ENCODE measurements at places on chromosomes 7 and 10.
A peak's percentile ranks its signal among the peaks of the same experiment; 100 is the strongest.

DNA sequence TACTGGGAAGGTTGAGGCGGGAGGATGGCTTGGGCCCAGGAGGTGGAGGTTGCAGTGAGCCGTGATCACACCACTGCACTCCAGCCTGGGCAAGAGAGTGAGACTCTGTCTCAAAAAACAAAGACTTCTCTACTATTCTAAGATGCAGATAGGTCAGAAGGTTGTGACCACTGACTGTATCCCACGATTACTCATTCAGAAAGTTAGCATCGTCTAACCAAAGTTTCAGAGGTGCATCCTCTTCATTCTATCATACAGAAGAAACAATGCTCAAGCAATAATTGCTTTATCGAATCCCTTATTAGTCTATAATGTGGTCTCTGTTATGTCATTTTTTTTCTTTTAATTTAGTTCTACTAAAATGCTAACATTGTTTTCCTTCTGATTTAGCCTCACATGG, 348.7 kb upstream of the LRGUK start:
- no peak for DNase-seq
- no peak overlapping the region for H3K27ac ChIP-seq
- no peaks in the 10 kb centered on the region for H3K36me3 ChIP-seq
- H3K4me1 ChIP-seq, result no peaks in the 10 kb centered on the region

GRCh38 chr10:92688573-92688926, 1.2 kb upstream of the HHEX start:
- no peak overlapping the region for H3K27ac ChIP-seq
- DNase-seq, result no peak
- H3K4me1 ChIP-seq, result peaks cover 9% of the 10 kb centered on the region
- H3K36me3 ChIP-seq, result no peaks in the 10 kb centered on the region

DNA sequence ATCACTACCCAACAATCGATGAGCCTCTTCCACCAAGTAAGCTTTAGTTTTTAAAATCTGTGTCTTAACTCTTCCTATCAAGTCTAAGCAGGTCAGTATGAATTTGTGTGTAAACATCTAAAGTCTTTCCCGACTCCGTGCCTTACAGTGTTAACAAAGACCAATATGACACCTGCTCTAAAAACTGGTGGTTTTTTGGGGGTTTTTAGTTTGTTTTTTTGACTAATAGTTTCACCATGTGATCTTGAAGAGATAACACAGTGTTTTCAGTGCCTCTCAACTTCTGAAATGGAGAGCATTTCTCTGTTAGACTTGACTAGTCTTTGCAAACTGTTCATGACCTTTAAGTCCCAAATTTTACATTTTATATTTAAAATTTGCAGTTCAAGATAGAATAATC, 132.0 kb upstream of the STK17A start:
- H3K36me3 ChIP-seq, result no peaks in the 10 kb centered on the region
- H3K4me3 ChIP-seq, result no peak overlapping the region
- no peak for DNase-seq
- H3K27ac ChIP-seq, result no peak overlapping the region
- H3K4me1 ChIP-seq, result no peaks in the 10 kb centered on the region

- H3K27ac ChIP-seq, result no peak overlapping the region
- H3K4me3 ChIP-seq, result no peak overlapping the region
- DNase-seq, result no peak
- no peaks in the 10 kb centered on the region for H3K4me1 ChIP-seq
- H3K36me3 ChIP-seq, result no peaks in the 10 kb centered on the region
Measured at GRCh38 chr10:14583252-14583651, 191.4 kb downstream of the FAM107B start.

GRCh38 chr10:100483876-100484666, 21.3 kb downstream of the WNT8B start:
- no peaks in the 10 kb centered on the region for H3K36me3 ChIP-seq
- H3K27me3 ChIP-seq, result no peaks in the 10 kb centered on the region
- no peak overlapping the region for H3K27ac ChIP-seq
- DNase-seq, result no peak
- no peak overlapping the region for H3K4me3 ChIP-seq

- DNase-seq, result no peak
- no peaks in the 10 kb centered on the region for H3K36me3 ChIP-seq
- H3K4me3 ChIP-seq, result no peak overlapping the region
Measured at GRCh38 chr10:112687647-112688046, 240.6 kb downstream of the VTI1A start.

GRCh38 chr7:135158874-135159273, 11.0 kb downstream of the TMEM140 start:
- H3K27ac ChIP-seq, result peak overlapping the region; percentile 100
- no peak for DNase-seq
- no peaks in the 10 kb centered on the region for H3K36me3 ChIP-seq
- peak overlapping the region; percentile 57 for H3K4me3 ChIP-seq
- H3K4me1 ChIP-seq, result peaks cover 70% of the 10 kb centered on the region

DNA sequence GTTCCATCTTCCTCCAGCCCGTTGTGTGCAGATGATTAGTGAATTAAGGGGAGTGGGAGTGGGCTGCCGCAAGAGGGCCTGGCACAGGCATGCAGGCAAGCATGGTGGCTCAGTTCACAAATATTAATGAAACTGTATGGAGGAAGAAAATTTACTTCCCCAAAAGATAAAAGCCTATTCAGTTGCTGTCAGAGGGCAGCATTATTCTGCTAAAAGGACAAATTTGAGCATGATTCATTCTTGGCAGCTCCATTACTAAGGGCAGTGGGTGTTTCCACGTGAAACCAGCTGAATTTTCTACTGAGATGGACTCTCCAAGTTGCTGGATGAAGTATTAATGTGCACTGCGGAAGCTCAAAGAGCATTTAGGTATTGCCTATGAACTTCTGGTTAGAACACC, 90.9 kb upstream of the WDR11 start:
- H3K36me3 ChIP-seq, result no peaks in the 10 kb centered on the region
- DNase-seq, result no peak
- no peaks in the 10 kb centered on the region for H3K27me3 ChIP-seq
- H3K27ac ChIP-seq, result no peak overlapping the region
- no peaks in the 10 kb centered on the region for H3K4me1 ChIP-seq

- peaks cover under 1% of the 10 kb centered on the region for H3K27me3 ChIP-seq
- H3K27ac ChIP-seq, result no peak overlapping the region
- no peaks in the 10 kb centered on the region for H3K36me3 ChIP-seq
- no peak for DNase-seq
Measured at GRCh38 chr10:124069341-124070264, 23.8 kb downstream of the CHST15 start.

DNA sequence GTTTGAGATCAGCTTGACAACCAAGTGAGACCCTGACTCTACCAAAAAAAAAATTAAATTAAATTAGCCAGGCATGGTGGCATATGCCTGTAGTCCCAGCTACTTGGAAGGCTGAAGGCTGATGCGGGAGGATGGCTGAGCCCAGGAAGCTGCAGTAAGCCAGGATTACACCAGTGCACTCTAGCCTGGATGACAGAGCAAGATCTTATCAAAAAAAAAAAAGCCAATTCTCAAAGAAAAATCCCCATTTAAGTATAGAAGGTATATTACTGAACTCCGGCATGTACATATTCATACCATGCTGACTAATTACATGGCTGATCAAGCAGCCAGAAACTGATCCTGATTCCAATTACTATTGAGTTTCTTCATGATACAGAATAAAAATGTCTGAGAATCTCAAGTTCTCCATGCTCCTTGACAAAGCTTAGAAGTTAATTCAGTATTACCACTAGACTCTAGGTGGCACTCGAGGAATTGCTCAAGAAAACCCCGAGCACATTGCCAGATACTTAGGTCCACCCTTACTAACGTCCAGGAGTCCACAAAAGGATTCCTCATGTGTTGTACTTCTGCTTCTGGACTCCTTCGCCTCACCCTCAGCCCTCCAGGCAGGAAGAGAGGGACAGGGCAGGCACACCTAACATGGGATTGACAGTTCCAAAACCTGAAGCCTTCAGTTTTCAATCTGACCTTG, 148.9 kb downstream of the PARD3 start:
- no peak overlapping the region for H3K4me3 ChIP-seq
- no peaks in the 10 kb centered on the region for H3K27me3 ChIP-seq
- H3K27ac ChIP-seq, result no peak overlapping the region
- no peaks in the 10 kb centered on the region for H3K36me3 ChIP-seq
- DNase-seq, result no peak

DNA sequence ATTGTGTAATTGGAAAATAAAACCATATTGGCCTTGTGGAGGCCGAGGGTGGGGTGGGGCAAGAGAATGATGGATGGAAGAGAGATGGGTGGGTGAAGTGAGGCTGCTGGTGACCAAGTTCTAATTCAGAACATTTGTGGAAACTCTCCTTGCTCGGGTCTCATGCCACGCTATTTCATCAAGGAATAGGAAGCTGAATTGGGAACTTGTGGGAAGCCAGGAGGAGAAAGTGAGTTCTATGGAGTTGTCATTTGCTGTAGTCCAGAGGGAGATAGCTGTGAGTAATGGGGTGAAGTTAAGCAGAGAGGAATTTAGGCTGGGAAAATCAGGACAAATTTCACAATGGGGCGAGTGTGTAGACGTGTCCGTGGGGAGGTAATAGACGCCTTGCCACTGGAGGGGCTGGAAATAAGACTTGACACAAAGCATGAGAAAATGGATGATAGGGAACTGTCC, 339.2 kb downstream of the LRMDA start:
- H3K27ac ChIP-seq, result no peak overlapping the region
- peak; percentile 62 for DNase-seq
- no peaks in the 10 kb centered on the region for H3K27me3 ChIP-seq

DNA sequence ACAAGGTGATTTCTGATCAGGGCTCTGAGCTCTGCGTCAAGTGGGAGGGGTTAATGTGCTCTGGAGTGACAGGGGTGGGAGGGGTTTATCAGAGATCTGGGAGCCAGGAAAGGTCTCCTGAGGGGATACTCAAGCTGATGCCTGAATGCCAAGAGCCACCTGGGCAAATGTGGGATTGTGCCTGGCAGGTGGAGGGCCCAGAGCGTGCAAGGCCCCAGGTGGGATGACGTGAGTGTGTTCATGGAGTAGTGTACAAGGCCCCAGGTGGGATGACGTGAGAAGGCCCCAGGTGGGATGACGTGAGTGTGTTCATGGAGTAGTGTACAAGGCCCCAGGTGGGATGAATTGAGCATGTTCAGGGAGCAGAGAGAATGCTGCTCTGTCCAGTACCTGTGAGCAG, 610.3 kb downstream of the PTPRN2 start:
- H3K4me1 ChIP-seq, result no peaks in the 10 kb centered on the region
- no peak overlapping the region for H3K27ac ChIP-seq
- H3K36me3 ChIP-seq, result no peaks in the 10 kb centered on the region

DNA sequence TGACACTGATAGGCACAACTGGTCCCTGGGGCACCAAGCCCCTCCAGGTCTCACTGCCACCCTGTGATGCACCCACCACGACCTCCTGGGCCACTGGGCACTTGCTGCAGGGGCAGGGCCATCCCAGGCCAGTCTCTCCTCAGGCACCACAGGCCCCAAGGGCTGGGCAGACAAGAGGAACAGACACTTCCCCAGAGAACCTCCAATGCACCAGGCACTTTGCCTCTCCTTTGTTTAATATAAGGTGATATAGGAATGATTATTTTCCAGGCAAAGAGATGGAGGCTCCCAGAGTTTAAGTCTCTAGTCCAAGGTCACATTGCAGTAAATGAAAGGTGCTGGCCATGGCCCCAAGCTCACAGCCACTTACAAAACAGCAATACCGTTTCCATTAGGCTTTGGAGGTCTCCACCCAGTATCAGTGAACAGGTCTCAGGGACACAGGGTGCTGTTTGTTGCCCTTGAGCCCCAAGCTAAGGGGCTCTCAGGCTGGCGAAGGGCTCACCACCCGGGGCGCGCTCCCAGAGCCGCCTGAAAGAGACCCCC, 4.5 kb downstream of the DEPP1 start:
- H3K36me3 ChIP-seq, result peaks cover 18% of the 10 kb centered on the region
- no peaks in the 10 kb centered on the region for H3K27me3 ChIP-seq
- DNase-seq, result peak; percentile 51
- peak overlapping the region; percentile 96 for H3K27ac ChIP-seq
- H3K4me3 ChIP-seq, result peak overlapping the region; percentile 61
- peaks cover 53% of the 10 kb centered on the region for H3K4me1 ChIP-seq

DNA sequence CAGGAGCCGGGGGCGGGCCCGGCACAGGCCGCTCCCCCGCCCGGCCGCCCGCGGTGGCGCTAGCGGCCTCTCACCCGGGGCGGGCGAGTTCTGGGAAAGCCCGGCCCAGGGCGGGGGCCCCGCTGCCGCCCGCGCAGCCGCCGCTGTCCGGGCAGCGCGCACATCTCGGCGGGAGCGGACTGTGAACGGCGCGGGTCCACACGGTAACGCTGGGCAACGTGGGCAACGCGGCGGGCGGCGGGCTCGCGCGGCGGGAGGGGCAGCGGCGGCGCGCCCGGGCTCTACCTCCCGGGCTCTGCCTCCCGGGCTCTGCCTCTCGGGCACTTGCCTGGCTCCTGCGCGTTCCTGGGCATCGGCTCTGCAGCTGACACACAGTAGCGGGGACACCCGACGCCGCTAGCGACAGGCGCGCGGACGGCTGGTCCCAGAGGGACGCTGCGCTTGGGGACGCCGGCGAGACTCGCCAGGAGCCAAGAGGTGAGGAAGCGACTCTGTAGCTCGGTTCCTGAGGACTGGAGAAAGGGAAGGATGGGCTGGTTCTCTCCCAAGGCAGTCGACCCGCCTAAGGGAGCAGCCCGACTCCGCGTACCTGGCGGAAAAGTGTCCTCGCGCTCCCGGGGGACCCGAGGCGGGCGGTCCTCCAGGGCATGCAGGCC, at the start of gene PLCE1:
PLCE1 (plus strand) TSS at position 150 of the 656 bp plus-strand sequence. CDS start 37,116 bp downstream, outside the sequence.
- no peaks in the 10 kb centered on the region for H3K36me3 ChIP-seq
- H3K4me3 ChIP-seq, result peak within 1 kb of the TSS; percentile 81
- peak within 1 kb of the TSS; percentile 86 for H3K27ac ChIP-seq
- peaks cover 26% of the 10 kb centered on the region for H3K4me1 ChIP-seq
- H3K27me3 ChIP-seq, result no peaks in the 10 kb centered on the region
- peak; percentile 70 for DNase-seq

DNA sequence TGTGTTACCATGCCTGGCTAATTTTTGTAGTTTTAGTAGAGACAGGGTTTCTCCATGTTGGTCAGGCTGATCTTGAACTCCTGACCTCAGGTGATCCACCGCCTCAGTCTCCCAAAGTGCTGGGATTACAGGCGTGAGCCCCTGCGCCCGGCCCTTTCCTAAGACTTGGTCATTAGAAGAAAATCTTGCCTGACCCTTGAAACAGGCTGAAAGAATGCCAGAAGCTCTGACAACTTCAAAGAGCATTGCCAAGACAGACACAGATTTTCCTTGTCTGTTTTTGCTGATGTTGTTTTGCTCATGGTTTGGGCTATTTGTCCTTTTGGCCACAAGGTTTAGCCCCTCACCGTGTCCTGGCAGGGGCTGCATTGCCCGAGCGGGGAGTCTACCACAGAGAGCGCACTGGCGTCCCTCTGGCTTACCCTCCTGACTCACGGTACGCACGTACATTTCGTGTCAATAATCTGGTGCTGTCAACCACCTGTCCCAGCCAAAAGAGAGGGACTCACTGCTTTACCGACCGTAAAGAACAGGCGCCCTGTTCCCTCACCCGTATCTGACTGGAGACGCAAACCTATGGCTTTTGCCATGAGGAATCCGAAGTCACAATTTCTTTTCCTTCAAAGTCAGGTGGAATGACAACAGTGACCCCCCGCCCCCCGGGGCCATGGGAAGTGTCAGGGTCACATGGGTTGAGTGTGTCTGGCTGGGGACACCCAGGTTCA, 10.1 kb upstream of the INPP5A start:
- no peaks in the 10 kb centered on the region for H3K27me3 ChIP-seq
- no peak overlapping the region for H3K27ac ChIP-seq
- peaks cover 9% of the 10 kb centered on the region for H3K4me1 ChIP-seq
- peak; percentile 9 for DNase-seq

All from psoas muscle (tissue), 8 donors.